ENCODE measurements at places on chromosomes 13 and 19.

GRCh38 chr13:73101351-73102007 lies 42.7 kb downstream of the KLF5 start:
- DNase-seq, result no peak

- peak; percentile 3 for DNase-seq
These were observed 859 bp downstream of the ZNF568 start for GRCh38 chr19:36916991-36917390.

DNA sequence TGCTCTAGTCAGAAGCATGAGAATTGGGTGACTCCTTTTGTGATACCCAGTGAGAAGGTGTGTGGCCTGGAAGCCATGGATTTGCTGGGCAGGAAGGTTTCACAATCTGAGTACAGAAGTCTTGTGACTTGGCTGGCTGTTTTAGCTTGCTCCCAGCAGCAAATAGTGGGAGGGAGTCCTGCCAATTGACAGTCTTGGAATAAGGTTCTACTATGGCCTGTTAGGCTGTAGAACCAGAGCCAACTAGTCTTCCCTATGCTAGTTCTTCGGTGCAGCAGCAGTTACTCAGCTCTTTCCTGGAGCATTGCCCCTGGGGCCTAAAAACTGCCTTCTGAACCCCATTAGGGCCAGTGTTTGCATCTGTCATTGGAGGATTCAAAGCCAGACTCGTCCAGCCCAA lies 1935.4 kb upstream of the PCDH20 start:
- DNase-seq, result no peak

- DNase-seq, result no peak
These were observed 3.0 kb downstream of the HSPBP1 start for GRCh38 chr19:55276720-55277430.

- DNase-seq, result no peak
These were observed 20.6 kb downstream of the BRSK1 start for GRCh38 chr19:55304279-55304978.

- no peak for DNase-seq
These were observed 45.8 kb downstream of the EPS15L1 start for GRCh38 chr19:16425993-16426392.

GRCh38 chr19:38031423-38031770 lies 124.4 kb downstream of the SIPA1L3 start:
- DNase-seq, result peak; percentile 62

DNA sequence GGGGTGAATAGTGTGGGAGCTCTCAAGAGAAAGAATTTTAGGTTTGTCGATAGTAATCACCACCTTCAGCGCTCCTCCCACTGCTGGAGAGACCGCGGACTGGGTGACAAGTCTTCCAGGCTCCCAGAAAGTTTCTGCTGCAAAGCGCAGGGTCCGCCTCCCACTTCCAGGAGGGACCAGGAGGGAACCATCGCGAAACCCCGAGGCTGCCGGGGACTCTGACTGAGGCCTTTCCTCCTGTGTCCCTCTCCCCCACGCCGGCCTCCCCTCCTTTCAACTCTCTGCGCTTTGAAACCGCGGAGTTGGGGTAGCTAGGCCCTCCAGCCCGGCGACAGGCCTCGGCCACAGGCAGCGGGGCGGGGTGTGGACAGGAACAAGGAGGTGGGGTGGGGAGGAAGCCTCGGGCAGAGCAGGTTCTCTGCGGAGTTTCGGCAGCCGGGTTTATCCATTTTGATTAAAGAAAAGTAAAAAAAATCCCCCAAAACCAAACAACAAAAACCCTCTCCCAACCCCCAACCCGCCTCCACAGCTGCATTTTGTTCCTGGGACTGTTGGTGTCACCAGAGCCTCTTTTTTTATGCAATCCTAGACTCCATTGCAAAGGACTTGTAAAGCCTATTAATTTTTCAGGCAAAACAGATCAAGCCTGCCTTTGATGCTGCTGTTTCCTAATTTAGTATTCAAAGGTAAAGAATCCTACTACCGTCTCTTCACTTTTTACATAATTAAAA lies 157.2 kb downstream of the TM9SF2 start:
- DNase-seq, result peak; percentile 76

GRCh38 chr13:40233731-40234195 lies 432.7 kb downstream of the FOXO1 start:
- DNase-seq, result no peak

Measured in fibroblast of skin of right quadriceps (primary cell).